ENCODE measurements at places on chromosomes 5 and 9.

- no peak for DNase-seq
Observed at GRCh38 chr5:12022444-12022843, 118.2 kb upstream of the CTNND2 start.

- no peak for DNase-seq
Observed at GRCh38 chr9:10251490-10251889, 361.3 kb downstream of the PTPRD start.

- DNase-seq: no peak
Observed at GRCh38 chr5:160366230-160366629, 4.2 kb downstream of the C1QTNF2 start.

DNA sequence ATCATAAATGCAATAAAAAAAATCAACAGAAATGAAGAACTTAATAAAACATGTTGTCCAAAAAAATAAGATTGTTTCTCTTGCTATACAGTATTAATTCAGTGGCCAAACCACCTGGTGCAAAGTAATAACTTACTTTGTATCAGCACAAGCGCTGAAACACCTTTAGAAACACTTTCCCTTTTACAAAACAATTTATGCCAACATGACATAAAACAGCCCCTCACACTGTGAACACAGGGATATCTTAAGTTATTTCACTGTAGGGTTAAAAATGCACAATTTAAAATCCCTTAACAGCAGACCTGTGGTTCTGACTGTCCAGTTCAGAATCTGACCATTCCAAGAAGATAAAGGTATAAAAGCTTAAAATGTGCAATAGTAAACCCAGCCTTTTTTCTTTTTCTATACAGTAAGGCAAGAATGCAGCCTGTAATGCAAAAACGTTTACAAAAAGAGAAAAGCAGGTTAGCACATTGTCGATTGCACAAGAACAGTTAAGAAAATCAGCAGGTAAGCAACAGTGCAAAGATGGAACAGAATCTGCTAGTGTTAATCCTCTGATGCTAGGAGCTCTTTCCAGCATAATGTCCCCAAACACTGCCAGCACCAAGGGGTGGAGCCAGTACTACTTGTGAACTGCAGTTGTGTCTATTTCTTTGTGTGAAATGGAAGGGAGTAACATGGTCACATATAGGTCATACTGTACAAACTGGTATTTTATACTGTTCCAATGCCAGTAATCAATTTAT lies 21.6 kb downstream of the RAB14 start:
- no peak for DNase-seq

GRCh38 chr9:105173826-105174225 lies 70.6 kb upstream of the SLC44A1 start:
- DNase-seq: no peak

- DNase-seq: no peak
Observed at GRCh38 chr5:176822793-176823481, 12.6 kb downstream of the UNC5A start.

DNA sequence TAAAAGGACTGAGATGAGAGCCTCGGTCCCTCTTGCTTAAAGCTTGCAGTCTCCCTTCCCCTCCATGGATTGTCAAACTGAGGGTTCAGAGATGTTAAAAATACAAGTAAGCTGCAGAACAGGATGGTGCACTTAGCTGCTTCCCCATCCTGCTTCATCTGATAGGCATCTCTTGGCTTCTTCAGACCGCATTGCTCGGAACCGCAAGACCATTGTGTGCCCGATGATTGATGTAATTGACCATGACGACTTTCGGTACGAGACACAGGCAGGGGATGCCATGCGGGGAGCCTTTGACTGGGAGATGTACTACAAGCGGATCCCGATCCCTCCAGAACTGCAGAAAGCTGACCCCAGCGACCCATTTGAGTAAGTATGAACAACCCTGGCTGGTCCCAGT lies 65.5 kb upstream of the SAP30L start:
- no peak for DNase-seq

DNA sequence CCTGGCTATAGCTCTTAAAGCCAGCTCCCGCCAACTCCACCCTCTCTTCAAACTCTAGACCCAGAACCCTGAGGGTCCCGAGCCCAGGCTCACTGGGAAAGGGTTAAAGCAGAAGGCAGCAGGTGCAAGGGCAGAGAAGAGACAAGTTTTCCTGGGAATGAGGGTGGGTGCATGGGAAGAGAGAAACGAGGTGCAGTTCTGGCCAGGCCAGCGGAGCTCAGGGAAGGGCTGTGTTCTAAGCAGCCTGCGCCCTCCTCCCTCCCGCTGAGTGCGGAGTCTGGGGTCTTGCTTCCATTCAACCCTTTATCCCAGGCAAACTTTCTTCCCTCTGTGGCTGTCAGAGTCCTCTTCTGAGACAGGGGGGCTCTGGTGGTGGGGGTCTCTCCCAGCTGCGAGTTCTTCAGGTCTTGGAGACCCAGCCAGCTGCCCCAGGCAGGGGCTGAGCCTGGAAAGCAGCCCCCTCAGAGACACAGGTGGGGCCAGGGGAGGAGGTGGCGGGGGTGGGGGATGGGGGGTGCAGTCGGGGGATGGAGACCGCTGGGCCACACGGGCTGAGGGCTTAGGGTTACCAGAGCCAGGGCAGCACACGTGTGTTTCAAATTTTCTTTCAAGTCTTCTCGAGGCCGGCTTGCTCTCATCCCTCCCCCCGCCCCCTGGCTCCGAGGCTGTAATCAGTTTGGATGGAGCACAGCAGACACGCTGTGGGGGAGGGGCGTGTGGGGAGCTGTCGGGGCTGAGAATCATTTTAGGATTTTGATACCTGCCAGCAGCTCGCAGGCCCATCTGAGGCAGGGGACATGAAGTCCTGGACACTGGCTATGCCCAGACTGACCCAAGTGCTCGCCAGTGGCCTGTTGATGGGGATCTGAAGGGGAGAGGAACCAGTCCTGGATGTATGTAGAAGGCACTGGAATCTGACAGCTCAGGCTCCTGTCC lies 169.6 kb upstream of the SMIM23 start:
- DNase-seq: no peak

- no peak for DNase-seq
Observed at GRCh38 chr5:93403141-93403928, 177.7 kb downstream of the NR2F1-AS1 start.

DNA sequence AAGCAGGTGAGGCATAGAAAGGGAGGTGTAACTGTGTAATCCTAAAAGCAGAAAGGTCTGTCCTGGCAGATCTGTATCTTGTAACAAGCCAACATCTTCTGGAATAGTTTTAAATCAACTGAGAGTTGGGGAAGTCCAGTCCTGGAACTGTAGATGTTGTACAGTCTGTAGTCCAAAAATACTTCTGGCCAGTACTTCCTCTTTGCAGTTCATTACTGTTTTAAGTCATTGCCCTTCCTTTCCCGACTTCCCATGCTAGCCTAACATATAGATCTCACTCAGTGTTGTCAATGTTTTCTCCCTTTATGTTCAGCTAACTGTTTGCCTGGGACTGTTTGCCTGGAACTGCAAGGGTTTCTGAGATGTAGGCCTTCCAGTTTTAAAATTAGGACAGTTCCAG lies 168.5 kb upstream of the ISL1 start:
- no peak for DNase-seq

DNA sequence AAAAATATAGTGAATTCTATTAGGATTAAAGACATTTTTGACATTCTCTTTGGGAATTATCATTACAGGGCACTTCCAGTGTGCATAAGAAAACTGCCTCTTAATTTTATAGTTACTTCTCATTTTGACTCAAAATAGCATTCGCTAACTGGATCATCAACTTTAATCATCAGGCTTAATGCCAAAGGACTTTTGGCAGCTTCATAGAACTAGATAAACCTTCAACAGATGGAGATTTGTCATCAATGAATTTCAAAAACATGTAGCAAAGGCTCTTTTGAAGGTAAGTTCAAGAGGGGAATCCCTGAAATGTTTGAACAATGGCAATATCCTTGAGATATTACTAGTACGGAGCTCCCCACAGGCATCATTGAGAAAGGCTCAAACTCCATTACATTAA lies 447.2 kb downstream of the PDE4D start:
- no peak for DNase-seq

DNA sequence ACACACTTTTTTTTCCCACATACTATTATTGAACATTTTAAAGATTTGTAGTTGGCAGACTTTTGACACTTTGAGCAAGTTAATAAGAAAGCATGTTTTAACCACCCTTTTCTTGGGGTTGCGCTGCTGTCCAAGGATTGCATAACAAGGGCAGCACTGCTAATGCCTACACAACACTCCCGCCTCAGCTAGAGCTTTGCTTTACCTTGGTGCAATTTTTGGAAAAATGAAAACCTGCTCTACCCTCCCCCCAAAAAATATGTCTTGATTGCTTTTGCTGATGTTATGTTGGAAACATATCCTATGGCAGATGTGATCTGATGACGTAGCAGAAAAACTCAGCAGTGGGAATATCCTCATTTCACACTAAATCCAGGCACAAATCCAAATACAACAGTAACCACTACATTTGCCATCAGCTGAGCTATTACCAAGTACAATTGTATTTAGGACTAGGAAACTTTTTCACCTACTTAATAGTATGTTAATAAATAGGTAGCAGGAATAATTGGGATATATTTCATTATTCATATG lies 51.5 kb downstream of the UBE2R2 start:
- DNase-seq: no peak

GRCh38 chr5:164869325-164869724 lies 1363.9 kb downstream of the MAT2B start:
- no peak for DNase-seq

- no peak for DNase-seq
Observed at GRCh38 chr5:129803403-129803802, 55.5 kb downstream of the MINAR2 start.

DNA sequence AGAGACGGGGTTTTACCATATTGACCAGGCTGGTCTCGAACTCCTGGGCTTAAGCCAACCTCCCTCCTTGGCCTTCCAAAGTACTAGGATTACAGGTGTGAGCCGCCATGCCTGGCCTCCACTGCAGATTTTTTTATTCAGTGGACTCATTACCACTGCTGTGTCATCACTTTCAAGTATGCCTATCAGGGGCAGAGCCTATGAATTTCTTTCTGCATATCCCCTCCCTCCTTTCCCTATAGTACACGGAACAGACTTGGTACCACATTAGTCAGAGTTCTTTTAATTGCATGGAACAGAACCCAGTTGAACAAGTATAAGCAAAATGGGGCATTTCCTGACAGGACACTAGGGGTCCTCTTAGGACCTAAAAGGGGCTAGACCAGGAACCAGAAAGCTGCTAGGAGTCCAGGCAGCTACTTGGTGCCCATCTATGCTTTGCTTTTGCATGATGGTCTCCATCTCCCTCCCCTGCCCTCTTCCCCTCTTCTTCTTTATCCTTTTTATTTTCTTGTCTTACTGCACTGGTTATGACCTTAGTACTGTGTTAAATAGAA lies 5.8 kb downstream of the BSPRY start:
- DNase-seq: no peak

- DNase-seq: no peak
Observed at GRCh38 chr5:93209476-93209875, 371.5 kb downstream of the NR2F1-AS1 start.

DNA sequence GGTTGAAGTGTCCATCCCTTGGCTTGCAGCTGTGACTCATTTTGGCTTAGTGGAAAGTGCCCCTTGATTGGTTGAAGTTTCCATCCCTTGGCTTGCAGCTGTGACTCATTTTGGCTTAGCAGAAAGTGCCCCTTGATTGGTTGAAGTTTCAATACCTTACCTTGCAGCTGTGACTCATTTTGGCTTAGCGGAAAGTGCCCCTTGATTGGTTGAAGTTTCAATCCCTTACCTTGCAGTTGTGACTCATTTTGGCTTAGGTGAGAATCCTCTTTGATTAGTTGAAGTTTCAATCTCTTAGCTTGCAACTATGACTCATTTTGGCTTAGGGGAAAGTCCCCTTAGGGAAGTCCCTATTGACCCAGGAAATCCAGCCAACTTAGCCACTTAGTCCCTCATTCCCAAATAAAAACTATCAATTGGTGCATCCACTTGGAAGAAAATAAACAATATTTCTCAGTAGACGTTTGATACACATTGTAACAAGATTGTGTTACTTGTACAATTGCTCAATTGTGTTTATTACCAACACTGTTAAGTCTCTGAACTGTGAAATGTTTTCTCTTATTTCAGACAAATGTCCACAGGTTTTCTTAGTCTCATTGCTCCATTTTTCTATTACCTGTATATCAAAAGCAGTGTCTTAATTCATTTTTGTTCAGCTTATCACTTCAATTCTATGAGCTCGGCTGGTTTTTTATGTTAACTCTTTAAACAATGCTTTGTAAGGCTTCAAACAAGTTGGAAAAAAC lies 2308.8 kb upstream of the ACO1 start:
- no peak for DNase-seq

- DNase-seq: no peak
Observed at GRCh38 chr9:127680226-127680625, 26.6 kb upstream of the CFAP157 start.

DNA sequence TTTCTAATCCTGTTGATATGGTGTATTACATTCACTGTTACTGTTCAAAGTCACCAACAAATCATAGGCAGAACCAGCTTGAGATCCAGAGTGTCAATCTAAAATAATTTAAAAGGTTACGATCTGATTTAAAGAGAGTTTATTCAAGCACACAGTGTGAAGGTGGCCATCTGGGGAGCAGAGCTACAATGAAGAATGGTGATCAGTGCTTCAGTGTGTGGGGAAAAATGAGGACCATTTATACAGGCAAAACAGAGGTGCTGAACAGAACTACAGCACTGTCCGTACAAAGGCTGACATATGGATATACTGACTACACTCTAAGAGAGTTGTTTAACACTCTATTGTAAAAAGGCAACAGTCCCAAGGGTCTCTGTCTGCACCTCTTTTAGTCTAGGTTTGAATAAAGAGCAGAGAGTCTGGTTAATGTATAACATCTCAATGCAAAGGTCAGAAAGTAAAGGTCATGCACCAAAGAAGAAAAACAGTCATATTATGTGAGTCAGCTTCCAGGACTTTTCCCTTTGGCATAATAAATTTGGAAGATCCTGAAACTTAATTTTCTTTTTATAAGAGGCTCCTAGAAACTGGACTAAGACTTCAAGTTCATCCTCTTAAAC lies 29.7 kb upstream of the TDRD7 start:
- DNase-seq: no peak

- no peak for DNase-seq
Observed at GRCh38 chr9:136014924-136015633, 53.9 kb upstream of the UBAC1 start.

- peak; percentile 86 for DNase-seq
Observed at GRCh38 chr5:139664086-139664693, 16.0 kb downstream of the CXXC5 start.

- no peak for DNase-seq
Observed at GRCh38 chr9:117705386-117705785, 1.2 kb downstream of the TLR4 start.

- no peak for DNase-seq
Observed at GRCh38 chr5:137218896-137219295, 280.2 kb downstream of the SPOCK1 start.

GRCh38 chr5:181044093-181044599 lies 4.1 kb downstream of the BTNL9 start:
- DNase-seq: no peak

- no peak for DNase-seq
Observed at GRCh38 chr9:136578915-136579649, 33.2 kb upstream of the NOTCH1 start.

- DNase-seq: no peak
Observed at GRCh38 chr9:38619556-38620447, 594 bp downstream of the ANKRD18A start.

GRCh38 chr5:67493676-67494075 lies 297.1 kb upstream of the CD180 start:
- no peak for DNase-seq

- DNase-seq: no peak
Observed at GRCh38 chr5:153660919-153661318, 170.4 kb downstream of the GRIA1 start.

Data from HL-60 (cell line).